ENCODE measurements at places on chromosomes 3 and 15. TPM values are rescaled to one million over a fixed set of nuclear protein-coding genes. Genes with fewer than 3 reads are reported as not detected.

- H3K4me1 ChIP-seq: no peaks in the 10 kb centered on the region
- H3K4me3 ChIP-seq: no peak overlapping the region
- H3K27ac ChIP-seq: no peak overlapping the region
- no peaks in the 10 kb centered on the region for H3K36me3 ChIP-seq
- H3K27me3 ChIP-seq: no peaks in the 10 kb centered on the region
Observed at GRCh38 chr3:158403013-158403412, 168.0 kb upstream of the MLF1 start.

DNA sequence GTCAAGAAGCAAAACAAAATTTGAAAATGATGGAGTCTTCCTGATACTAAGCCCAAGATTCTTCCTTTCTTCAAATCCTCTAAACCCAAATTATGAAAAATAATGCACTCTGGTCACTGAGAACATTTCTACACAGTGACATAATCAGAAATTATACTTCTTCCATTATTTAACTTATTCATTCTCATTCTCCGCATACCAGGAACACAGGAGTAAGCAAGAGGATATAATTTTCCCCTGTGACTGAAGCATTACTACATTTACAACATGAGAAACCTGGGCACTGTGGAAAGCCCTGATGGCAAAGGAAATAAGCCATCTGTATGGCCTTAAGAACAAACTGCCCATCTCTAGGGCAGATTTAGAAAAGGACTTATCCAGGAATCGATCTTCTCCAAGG, 47.0 kb downstream of the EXD1 start:
- H3K27me3 ChIP-seq: no peaks in the 10 kb centered on the region
- no peak overlapping the region for H3K27ac ChIP-seq
- no peaks in the 10 kb centered on the region for H3K4me1 ChIP-seq
- no peaks in the 10 kb centered on the region for H3K36me3 ChIP-seq
- no peak for DNase-seq

The RASGRP1 gene
- 0.43 TPM for polyA plus RNA-seq

DNA sequence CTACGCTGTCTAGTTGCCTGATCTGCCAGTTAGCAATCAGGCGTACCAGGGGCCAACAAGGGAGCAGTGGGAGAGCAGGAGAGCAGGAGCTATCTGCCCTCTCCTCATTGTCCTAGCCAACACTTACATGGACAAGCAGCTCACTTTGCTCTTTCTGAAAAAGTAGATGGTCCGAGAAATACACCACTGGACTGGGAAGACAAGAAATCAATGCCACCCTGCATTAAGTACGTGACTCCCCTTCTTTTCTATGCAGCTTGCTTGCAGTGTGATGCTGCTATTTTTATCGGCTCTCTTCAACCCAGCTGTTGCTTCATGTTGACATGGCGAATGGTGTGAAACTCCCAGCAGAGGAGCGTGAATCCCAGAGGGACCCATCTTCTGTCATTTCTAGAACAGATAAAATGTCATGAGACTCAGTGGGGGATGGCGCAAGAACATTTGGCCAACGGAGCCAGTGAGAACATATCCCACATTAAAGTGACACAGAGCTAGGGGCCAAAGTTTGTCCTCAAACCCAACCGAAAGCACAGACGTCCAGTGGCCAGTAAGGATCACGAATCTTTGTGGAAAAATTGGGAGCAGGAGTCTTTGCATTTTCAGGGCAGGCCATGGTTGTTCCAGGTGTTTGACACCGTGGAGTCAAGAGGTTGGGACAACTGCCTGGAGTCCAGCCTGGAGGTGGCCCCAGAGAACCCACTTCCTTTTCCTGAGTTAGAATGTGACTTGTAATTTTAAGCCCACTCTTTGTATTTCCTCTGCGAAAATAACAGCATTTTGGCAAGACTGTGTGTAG, 53.7 kb upstream of the MEF2A start:
- DNase-seq: no peak
- no peaks in the 10 kb centered on the region for H3K36me3 ChIP-seq
- H3K4me1 ChIP-seq: no peaks in the 10 kb centered on the region
- H3K27ac ChIP-seq: no peak overlapping the region
- no peaks in the 10 kb centered on the region for H3K27me3 ChIP-seq

- H3K27me3 ChIP-seq: no peaks in the 10 kb centered on the region
- H3K4me3 ChIP-seq: no peak overlapping the region
- H3K27ac ChIP-seq: no peak overlapping the region
- H3K36me3 ChIP-seq: no peaks in the 10 kb centered on the region
Observed at GRCh38 chr3:13074006-13074375, 762 bp upstream of the IQSEC1 start.

DNA sequence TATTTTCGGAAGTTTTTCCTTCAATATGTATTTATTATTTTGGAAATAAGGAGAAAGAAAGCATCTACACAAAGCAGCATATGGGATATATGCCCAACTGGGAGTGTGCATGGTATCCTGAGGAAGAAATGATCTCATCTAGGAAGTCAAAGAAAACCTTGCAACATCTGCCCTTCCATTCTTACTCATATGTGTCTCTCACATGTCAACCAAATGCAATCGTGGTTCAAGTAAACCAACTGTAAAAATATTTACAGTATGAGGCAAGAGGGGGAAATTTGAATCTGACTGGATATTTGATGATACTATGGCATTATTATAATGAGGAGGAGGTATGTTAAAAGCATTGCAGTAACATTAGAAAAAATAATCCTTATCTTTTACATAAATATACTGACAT, 3.2 kb upstream of the SCG3 start:
- no peak for DNase-seq

DNA sequence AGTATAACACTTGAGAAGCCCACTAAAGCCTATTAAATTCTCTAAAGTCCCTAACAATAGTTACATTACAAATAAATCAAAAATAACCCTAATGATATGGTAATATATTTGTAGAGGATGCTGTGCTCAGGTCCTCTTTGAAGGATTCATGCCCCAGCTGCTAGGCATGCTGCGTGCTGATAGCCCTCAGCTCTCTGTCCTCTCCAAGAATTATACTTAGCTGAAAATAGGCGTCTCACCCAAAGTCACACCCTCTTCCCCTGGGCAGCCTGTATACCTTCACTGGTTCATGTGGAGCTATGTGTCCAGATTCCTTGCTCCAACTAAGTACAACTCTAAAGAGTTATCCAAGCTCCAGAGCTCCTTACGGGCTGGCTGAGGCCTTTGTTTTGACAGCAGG, 312.5 kb upstream of the ZNF385D start:
- no peaks in the 10 kb centered on the region for H3K4me1 ChIP-seq
- H3K27me3 ChIP-seq: no peaks in the 10 kb centered on the region
- H3K4me3 ChIP-seq: no peak overlapping the region
- no peak for DNase-seq
- no peak overlapping the region for H3K27ac ChIP-seq

The ANKUB1 gene
- 0.19 TPM for polyA plus RNA-seq

- no peak for DNase-seq
- H3K36me3 ChIP-seq: no peaks in the 10 kb centered on the region
- H3K27ac ChIP-seq: no peak overlapping the region
- H3K4me1 ChIP-seq: no peaks in the 10 kb centered on the region
- H3K4me3 ChIP-seq: no peak overlapping the region
Observed at GRCh38 chr3:29649815-29650547, 369.1 kb downstream of the RBMS3 start.

DNA sequence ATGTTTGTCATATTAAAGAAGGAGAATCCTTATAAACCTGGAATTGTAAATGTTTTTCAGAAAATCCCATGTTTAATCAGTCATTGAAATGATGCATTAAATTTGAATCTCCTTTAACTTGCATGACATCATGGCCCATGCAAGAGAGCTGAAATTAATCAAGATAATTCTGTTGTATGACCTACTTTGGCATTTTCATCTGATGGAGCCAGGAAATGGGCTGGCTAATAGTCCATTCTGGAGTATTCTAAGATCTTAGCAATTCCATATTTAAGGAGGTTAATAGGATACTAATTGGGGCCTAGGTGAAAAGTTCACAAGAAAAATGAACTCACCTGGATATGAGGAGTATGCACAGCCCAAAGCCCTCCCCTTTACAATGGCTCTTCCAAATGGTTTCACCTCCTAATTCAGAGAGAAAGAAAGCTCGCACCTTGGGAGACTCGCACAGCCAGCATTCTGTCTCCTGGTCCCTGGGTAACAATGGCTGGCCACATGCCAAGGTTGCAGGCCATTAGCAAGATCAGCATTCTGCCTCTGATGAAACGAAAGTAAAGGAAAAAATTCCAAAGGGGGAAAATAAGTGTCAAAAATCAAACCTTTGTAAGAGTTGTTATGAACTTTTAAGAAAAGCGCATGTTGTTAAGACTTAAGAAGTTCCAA, 786.4 kb downstream of the MCTP2 start:
- no peak for DNase-seq
- H3K36me3 ChIP-seq: no peaks in the 10 kb centered on the region
- no peak overlapping the region for H3K27ac ChIP-seq
- no peaks in the 10 kb centered on the region for H3K4me1 ChIP-seq

The RTP4 gene
- 2.3 TPM for polyA plus RNA-seq

GRCh38 chr3:55173504-55173903, 245.6 kb upstream of the LRTM1 start:
- H3K4me3 ChIP-seq: no peak overlapping the region
- H3K27ac ChIP-seq: no peak overlapping the region
- no peaks in the 10 kb centered on the region for H3K4me1 ChIP-seq
- H3K27me3 ChIP-seq: peaks cover 7% of the 10 kb centered on the region

The TMIE gene
- 0.26 TPM for polyA plus RNA-seq

The GPR27 gene
- not detected for polyA plus RNA-seq

The GP9 gene
- polyA plus RNA-seq: not detected

DNA sequence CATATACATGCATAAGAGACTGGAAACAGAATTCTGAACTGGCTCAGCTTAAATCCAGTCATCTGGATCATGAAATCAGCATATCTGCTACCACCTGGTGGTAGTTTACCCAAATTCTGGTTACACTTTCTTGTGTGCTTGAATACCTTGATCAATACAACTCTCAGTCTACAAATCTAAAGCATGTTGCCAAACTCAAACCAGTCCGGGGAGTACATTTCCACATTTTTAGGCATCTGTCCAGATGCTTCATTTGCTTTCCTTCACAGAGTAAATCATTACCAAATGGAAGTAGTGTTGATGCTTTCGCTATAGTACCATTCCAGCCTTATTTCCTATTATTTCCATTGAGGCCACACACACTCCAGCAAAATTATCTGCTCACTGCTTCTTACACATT, 126.4 kb downstream of the P2RY1 start:
- no peak overlapping the region for H3K27ac ChIP-seq
- H3K36me3 ChIP-seq: no peaks in the 10 kb centered on the region
- no peak for DNase-seq

The RBMS3 gene
- 1.2 TPM for polyA plus RNA-seq

DNA sequence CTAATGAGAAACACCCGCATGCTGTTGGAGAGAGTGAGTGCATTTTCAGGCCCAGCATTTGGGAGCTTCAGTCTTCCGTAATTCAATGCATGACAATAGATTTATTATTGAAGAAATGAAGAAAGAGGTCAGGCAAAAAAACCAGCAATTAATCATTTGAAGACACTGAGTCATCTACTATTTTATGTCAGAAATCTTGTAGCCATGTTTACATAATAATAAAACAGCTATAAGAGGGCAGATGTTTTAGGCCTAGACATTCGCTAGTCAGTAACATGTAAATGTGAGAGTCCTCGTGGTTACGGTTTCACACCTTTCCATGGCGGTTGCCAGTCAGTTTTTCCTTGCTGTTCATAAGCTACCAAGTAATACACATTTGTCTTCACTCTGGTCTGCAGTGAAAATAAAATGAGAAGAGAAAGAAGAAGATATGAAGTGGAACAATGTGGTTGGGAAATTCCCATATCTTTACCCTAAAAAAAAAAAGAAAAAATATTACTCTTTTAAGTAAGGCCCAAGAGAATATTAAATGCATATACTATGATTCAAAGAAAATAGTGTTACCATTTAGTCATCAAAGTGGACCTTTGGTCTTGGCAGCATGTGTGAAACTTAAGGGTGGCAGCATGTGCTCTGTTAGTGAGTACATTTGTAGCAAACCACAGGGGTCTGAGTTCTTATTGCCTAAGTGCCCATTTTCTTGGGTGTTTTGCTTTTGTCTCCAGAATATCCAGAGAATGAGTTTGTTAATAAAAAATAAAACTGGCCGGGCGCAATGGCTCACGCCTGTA, 140.5 kb upstream of the TBL1XR1 start:
- no peak overlapping the region for H3K4me3 ChIP-seq
- no peak for DNase-seq
- no peaks in the 10 kb centered on the region for H3K36me3 ChIP-seq

The ISG20 gene
- 14.1 TPM for polyA plus RNA-seq

DNA sequence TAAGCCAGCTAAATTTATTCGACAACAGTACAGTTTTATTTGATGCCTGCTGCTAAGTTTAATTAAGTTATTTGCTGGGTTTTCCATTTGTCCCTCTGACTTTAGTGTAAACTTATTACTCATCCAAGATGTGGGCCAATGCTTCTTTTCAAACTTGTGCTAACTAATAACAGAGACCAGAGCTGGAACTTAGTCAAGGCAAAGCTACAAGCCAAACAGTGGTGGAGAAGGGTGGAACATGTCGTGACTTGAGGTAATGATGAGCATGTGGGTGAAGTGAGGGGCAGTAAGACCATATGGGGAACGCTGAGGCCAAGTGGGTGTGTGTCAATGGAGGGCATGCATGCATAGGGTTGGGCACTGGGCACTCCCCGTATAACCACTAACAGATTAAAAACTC, 63.9 kb downstream of the NMD3 start:
- H3K27ac ChIP-seq: no peak overlapping the region
- H3K36me3 ChIP-seq: no peaks in the 10 kb centered on the region
- H3K4me1 ChIP-seq: no peaks in the 10 kb centered on the region
- no peak overlapping the region for H3K4me3 ChIP-seq

GRCh38 chr3:37291275-37291700, 116.9 kb upstream of the LRRFIP2 start:
- no peaks in the 10 kb centered on the region for H3K4me1 ChIP-seq
- no peaks in the 10 kb centered on the region for H3K27me3 ChIP-seq
- no peak overlapping the region for H3K4me3 ChIP-seq
- H3K27ac ChIP-seq: no peak overlapping the region
- DNase-seq: peak; percentile 39

DNA sequence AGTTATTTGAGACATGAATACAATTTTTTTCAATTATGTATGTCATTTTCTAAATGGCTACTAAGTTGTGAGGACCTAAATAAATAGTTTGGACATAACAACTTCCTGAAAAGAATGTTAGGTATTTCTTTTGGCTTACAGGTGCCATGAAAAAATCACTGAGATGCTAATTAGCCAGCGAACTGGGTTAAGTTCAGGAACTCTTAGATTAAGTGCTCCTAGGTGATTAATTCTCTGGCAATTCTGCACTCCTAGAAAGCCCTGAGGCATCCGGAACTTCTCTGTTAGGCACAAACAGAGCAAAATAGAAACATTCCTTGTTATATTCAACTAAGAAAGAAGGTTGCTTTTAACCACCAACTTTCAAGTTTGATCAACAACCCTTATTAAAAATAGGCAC, 192.3 kb downstream of the STAG1 start:
- H3K4me3 ChIP-seq: no peak overlapping the region
- H3K27ac ChIP-seq: no peak overlapping the region
- no peak for DNase-seq
- H3K27me3 ChIP-seq: no peaks in the 10 kb centered on the region
- H3K4me1 ChIP-seq: no peaks in the 10 kb centered on the region

The RTP3 gene
- 61.7 TPM for polyA plus RNA-seq

The TMEM212 gene
- polyA plus RNA-seq: not detected
